ENCODE measurements at places on chromosomes 1 and 21.
A peak's percentile ranks its signal among the peaks of the same experiment; 100 is the strongest.

DNA sequence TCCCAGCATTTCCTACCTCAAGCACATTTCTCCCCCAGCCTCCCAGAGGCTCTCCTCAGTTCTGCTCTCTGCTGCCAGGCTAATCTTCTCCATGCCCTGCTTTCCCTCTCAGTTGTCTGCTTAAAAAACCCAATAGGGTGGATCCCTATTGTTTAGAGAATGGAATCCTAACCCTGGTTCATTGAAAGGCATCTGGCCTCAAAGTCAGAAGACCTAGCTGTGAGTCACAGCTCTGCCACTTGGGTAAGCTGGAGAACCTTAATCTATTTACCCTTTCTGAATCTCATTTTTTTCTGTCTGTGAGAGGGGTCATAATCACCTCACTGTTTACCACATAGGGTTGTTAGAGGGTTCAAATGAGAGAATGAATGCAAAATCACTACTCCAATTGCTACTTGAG, 12.5 kb upstream of the MYOC start:
- DNase-seq, result no peak

DNA sequence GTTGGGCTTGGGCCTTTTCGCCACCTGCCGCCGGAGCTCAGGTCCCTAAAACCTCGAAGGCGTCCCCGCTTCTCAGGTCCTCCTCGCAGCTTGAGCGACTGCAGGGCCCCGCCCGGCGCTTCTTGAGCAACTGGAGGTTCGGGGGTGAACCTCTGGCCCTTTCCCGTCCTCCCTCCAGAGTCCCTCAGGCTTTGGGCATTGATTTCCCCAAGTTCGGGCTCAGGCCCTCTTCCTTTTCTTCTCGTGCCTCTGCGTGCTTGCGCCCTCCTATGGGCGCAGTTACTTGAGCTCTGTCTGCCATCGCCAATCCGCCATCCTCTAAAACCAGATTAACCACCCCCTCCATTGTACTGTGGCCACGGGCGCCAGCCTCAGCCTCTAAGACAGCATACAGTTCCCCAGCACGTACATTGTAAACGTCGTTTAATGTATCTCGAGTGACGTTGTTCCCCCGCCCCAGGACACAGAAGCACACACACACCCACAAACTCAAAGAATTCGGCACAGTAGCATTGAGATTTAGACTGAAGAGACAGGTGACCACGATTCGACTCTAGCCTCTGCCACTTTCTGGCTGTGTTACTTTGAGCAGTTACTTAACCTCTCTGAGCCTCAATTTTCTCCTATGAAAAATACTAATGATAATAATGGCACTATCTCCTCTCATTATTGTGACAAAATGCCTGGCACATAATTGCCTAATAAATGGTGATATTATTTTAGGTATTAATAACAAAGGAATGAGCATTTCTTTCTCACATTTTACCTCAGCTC, 22.6 kb downstream of the BTG2 start:
- peak; percentile 86 for DNase-seq

GRCh38 chr1:46767649-46768282, 31.1 kb upstream of the CYP4B1 start:
- no peak for DNase-seq

DNA sequence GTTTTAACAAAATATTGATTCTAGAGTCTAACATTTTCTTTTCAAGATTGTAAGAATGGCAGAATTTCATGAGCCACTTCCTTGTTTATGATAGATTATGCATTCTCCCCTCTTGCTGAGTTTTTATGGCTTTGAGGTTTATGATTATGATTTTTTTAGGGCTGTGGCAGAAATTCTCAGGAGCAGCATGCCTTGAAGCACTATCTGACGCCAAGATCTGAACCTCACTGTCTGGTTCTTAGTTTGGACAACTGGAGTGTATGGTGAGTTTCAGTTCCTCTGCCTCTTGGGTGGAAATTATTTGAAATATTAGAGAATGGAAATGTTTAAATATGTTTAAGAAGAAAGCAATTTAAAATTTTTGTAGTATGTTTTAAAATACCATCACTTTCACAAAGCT, 10.2 kb downstream of the USP16 start:
- no peak for DNase-seq

DNA sequence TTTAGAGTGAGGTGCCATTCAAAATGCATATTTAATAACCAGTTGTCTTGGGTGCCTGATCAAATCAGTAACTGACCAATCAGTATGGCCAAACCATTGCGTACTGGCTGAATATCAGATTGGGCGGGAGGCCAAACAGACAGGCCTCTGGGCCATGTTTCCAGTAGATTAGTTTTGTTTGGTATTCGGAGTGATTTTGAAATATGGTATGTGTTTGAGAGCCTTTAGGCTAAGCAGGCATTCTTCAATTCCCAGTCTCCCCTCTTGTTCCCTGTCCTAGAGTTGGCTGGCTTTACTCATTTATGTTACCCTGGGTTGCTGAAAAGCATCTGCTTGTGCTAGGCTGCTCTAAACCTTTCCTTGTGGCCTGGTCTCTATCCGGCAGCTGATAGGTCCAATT, 80.1 kb downstream of the BACH1 start:
- DNase-seq, result no peak

DNA sequence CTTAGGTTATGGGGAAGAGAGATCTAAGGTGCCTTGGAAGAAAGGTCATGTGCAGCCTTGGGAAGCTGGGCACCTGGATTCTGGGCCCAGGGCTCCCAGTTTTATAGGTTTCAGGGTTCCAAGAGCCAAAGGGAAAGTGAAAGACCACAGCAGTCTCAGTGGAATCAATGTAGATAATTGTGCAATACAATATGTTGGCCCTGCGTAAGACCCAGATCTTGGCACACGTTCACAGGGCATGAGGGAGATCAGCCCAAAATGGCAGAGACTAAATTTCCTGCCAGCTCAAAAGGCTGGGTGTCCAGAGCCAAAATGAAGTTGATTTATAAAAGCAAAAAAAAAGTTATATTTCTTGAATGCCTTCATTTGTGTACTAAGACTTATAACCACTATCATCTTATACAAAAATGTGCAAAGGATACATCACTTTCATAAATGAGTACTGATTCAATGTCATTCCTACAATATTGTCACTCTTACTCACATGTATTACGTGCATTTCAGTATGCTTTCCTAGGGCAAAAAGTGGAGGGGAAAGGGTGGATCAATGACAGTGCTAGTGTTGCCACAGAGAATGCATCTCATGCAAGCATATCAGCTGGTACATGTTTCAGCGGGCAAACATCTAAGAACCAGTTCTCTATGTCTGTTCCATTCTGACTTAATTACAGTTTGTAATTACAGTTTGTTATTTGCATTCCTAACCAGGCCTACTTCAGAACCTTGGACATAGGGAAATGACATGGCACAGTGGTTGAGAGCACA, 22.5 kb upstream of the NPL start:
- no peak for DNase-seq

DNA sequence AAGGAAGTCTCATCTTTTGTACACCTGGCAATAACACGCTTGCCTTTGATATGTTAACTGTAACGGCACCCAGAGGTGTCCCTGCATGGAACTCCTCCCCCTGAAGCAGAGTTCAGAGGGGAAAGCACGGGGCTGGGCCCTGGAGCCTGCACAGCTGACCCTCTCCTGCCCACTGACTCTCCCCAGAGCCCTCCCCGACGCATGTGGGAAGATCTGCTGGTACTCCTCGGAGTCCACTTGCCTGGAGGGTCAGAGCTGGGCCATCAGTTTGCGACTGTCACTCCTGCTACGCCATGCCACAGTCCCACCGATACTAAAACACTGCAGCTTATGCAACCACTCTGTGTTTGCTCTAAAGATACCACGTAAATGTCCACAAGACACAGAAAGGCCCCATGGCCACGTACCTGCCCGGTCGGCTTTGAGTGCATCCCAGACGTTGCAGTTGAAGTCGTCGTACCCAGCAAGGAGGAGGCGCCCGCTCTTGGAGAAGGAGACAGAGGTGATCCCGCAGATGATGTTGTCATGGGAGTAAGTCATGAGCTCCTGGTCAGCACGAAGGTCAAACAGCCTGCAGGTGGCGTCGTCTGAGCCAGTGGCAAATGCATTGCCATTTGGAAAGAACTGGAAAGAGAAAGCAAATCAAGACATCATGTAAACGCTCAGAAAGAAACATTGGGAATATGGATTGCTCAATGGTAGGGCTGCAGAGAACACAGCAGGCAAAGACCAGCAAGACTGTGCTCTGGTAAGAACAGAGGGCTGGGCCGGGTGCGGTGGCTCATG, 10.6 kb upstream of the NADK start:
- peak; percentile 48 for DNase-seq

DNA sequence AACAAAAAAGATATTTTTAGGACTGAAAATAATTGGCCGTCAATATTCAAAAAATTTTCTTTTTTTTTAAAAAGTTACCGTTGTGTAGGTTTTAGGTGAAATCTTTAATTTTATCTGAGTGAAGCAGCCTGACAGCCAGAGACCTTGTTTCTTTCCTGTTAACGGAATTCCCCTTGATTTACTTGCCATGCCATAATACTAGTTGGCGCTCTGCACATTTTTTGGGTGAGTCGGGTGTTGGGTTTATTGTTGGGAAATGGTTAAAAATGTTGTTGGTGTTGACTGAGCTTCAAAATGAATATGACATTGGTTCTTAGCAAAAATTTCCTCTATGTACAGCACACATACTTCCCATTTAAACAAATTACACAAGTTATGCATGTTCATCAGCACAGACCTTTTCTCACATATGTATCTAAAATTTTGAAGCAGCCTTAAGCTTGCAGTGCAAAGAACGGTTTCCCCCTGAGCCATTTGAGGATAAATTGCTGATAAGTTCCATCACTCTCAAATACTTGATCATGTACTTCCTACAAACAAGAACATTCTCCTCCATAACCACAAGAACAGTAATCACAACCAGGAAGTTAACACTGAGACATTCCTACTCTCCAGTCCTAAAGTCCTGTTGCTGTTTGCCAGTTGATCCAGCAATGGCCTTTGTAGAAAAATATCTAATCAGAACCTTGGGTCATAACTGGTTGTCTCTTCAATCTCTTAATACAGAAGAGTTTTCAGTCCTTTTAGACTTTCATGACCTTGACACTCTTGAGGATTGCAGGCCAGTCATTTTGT, 34.2 kb downstream of the CAMTA1 start:
- no peak for DNase-seq

GRCh38 chr1:116128664-116129063, 17.5 kb downstream of the MAB21L3 start:
- DNase-seq, result peak; percentile 34

DNA sequence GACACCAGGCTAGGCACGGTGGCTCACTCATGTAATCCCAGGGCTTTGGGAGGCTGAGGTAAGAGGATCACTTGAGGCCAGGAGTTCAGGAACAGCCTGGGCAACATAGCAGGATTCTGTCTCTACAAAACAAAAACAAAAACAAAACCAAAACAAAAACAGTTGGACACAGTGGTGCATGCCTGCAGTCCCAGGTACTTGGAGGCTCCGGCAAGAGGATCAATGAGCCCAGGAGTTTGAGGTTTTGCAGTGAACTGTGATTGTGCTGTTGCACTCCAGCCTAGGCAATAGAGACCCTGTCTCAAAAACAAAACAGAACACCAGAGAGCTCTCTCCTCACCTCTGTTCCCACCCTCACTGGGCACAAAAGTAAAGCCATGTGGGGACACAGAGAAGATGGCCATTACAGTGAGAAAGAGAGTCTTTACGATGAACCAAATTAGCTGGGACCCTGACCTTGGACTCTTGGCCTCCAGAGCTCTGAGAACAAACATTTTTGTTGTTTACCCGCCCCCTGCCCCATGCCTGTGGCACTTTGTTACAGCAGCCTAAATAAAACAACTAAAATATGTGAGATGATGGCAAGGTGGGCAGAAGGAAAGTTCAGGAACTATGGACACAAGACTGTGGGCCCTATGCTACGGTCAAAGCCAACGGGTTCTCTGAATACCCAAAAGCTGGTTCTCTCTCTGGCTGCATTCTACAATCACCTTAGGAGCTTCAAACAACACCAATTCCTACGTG, 9.8 kb downstream of the NADK start:
- no peak for DNase-seq

GRCh38 chr1:170068923-170069322, 5.6 kb downstream of the KIFAP3 start:
- no peak for DNase-seq

DNA sequence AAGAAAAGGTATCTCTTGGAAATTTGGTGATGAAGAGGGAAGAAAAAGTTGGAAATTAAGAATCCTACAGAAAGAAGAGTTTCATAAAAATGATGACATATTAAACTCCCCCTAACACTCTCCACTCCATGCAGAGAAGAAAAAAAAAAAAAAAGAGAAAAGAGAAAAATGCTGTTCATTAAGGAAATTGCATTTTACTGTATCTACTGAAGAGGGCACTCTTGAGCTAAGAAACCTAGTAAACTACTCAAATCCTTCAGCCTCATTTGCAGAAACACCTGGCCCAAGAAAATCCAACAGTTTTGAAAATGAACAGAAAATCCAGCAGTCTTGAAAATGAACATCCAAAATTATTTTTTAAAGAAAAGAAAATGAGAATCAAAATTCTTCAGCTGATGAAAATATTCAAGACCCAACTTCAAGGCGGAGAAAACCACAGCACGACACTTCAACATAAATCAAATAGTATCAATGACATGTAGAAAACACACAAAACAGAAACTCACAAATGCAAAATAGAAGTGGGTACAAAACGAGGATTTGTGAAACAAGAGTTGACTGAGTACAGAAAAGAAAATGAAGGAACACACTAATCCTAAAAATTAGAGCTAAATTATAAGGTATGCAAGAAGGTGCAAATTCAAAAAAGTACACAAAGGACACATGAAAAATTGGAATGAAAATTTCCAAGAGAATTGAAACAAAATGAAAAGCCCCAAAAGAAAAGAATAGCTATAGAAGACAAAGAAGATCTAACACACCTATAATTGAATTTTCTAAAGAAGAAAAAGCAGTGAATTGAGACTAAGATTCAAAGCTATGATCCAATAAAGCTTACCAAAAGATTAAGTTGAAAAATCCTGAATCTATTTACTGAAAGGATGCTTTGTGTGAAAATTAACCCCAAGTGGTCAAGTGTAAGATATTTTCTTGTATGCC, 73.2 kb upstream of the DNAJC6 start:
- no peak for DNase-seq

GRCh38 chr1:75996196-75996595, 64.0 kb upstream of the ASB17 start:
- no peak for DNase-seq

GRCh38 chr21:42619166-42619565, 34.3 kb upstream of the PDE9A start:
- DNase-seq, result no peak

GRCh38 chr1:5713101-5714010, 278.9 kb downstream of the NPHP4 start:
- DNase-seq, result no peak

DNA sequence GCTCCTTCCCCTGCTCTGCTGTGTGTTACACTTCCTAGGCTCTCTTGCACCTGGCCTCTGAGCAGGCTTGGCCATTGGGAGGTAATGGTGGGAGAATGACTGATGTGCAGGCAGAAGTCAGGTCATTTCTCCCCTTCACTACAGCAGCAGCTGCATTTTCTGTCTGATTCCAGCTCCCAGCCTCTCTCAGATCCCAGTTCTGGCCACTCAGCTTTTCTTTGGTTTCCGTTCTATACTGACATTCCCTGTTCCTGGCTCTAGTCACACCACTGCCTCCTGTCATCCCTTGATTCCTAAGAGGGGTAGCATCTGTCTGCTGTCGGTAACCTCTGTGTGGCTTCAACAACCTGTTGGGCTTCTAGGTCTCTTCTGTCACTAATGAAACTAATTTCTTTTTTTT, 127.7 kb upstream of the HOOK1 start:
- DNase-seq, result no peak
